Renal cortical epithelial cell (primary cell): ENCODE measurements at places on chromosomes 7 and 10. TPM values are rescaled to one million over a fixed set of nuclear protein-coding genes. Genes with fewer than 3 reads are reported as not detected.

Gene MAD1L1
- total RNA-seq = 33.5 and 64.4 TPM in 2 replicates

Gene OTUD1
- 13.0 and 19.9 TPM in 2 replicates for total RNA-seq

Gene LIPN
- not detected in 2 replicates for total RNA-seq

Gene GIMAP1
- total RNA-seq = not detected in 2 replicates

Gene CCDC3
- under 0.01 TPM in 1 of 2 replicates, not detected in the other for total RNA-seq

Gene TMEM225B
- total RNA-seq = 0.55 TPM in 1 of 2 replicates, not detected in the other

Gene TMEM229A
- not detected in 2 replicates for total RNA-seq

Gene STEAP4
- total RNA-seq = 0.30 and 2.1 TPM in 2 replicates

Gene ZNF727
- 0.10 TPM in 1 of 2 replicates, not detected in the other for total RNA-seq

Gene ACSL5
- total RNA-seq = 5.8 and 11.8 TPM in 2 replicates

Gene INSYN2A
- total RNA-seq = under 0.01 and 0.10 TPM in 2 replicates

Gene TBC1D12
- total RNA-seq = 16.5 and 18.4 TPM in 2 replicates

Gene C10orf67
- 0.35 and 0.55 TPM in 2 replicates for total RNA-seq

Gene TFPI2
- total RNA-seq = 22.7 and 65.1 TPM in 2 replicates

Gene HMX3
- not detected in 2 replicates for total RNA-seq

Gene POP7
- 21.1 and 63.4 TPM in 2 replicates for total RNA-seq

Gene DNAJC2
- total RNA-seq = 18.6 and 25.4 TPM in 2 replicates

Gene TUBB8
- total RNA-seq = not detected in 2 replicates

Gene MCM10
- 0.55 and 6.8 TPM in 2 replicates for total RNA-seq

Gene AGK
- total RNA-seq = 25.5 and 31.9 TPM in 2 replicates

Gene VPS37D
- 8.6 and 9.2 TPM in 2 replicates for total RNA-seq

Gene UTF1
- not detected in 2 replicates for total RNA-seq

Gene LEP
- total RNA-seq = not detected in 2 replicates

Gene TAC1
- total RNA-seq = 0.10 and 0.35 TPM in 2 replicates

Gene NUTM2E
- total RNA-seq = not detected in 2 replicates

Gene LGI1
- total RNA-seq = not detected in 2 replicates

Gene PNLIP
- not detected in 2 replicates for total RNA-seq

Gene LRRTM3
- not detected in 2 replicates for total RNA-seq

Gene UNCX
- not detected in 2 replicates for total RNA-seq

Gene ZNHIT1
- total RNA-seq = 51.5 and 160 TPM in 2 replicates

Gene RBM17
- total RNA-seq = 32.0 and 60.3 TPM in 2 replicates

Gene SLC26A4
- total RNA-seq = 0.10 and 0.87 TPM in 2 replicates

Gene CCDC146
- total RNA-seq = 10.8 and 13.2 TPM in 2 replicates

Gene SPDYE9
- not detected in 2 replicates for total RNA-seq

Gene P4HA1
- 184 and 302 TPM in 2 replicates for total RNA-seq

Gene WIPF3
- total RNA-seq = 0.35 TPM in 1 of 2 replicates, not detected in the other

Gene PLAC9
- not detected in 2 replicates for total RNA-seq

Gene PLXNA4
- 0.05 TPM in 1 of 2 replicates, not detected in the other for total RNA-seq

Gene SEC61A2
- total RNA-seq = 9.4 and 17.5 TPM in 2 replicates

Gene NEUROD6
- total RNA-seq = not detected in 2 replicates

Gene ANKRD61
- 0.15 TPM in 1 of 2 replicates, not detected in the other for total RNA-seq

Gene OPALIN
- 0.05 TPM in 1 of 2 replicates, not detected in the other for total RNA-seq

Gene SFR1
- total RNA-seq = 5.3 and 15.5 TPM in 2 replicates

Gene FGL2
- total RNA-seq = 0.30 and 1.0 TPM in 2 replicates

Gene CTNNA3
- under 0.01 TPM in 1 of 2 replicates, not detected in the other for total RNA-seq

Gene GIMAP2
- 0.85 and 1.2 TPM in 2 replicates for total RNA-seq

Gene DGKI
- 8.0 and 17.5 TPM in 2 replicates for total RNA-seq

Gene MNX1
- 0.55 and 0.87 TPM in 2 replicates for total RNA-seq

Gene ACTR3C
- 40.1 and 81.8 TPM in 2 replicates for total RNA-seq

Gene LARP4B
- total RNA-seq = 29.9 and 45.1 TPM in 2 replicates

Gene LRRC18
- total RNA-seq = not detected in 2 replicates

Gene CCL24
- not detected in 2 replicates for total RNA-seq

Gene ECHDC3
- 14.9 and 19.0 TPM in 2 replicates for total RNA-seq

Gene MACC1
- total RNA-seq = 25.4 and 198 TPM in 2 replicates

Gene WASHC2A
- total RNA-seq = 28.0 and 53.7 TPM in 2 replicates

Gene HTR7
- total RNA-seq = 0.10 TPM in 1 of 2 replicates, not detected in the other

Gene ABCA13
- 0.45 and 0.87 TPM in 2 replicates for total RNA-seq

Gene FGFR2
- 4.7 and 50.3 TPM in 2 replicates for total RNA-seq
